ENCODE measurements at places on chromosomes 3 and 15.
A peak's percentile ranks its signal among the peaks of the same experiment; 100 is the strongest.

DNA sequence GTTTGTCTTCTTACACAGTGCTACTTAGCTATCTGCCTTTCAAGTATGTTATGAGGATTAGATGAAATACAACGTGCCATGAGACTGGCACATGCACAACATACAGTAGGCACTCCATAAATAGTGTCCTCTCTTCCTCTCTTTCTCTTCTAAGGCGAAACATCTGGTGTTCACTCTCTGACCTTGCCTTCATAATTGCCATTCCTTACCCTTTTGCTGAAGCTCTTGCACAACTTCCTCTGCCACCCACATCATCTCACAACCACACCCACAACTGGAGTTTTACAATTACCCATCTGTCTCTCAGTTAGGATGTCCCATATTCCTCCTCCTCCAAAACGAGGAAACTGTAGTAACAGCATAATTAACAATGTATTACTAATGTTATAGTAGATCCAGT lies 26.4 kb upstream of the ACP3 start:
- DNase-seq, result no peak

GRCh38 chr3:25385807-25386460 lies 42.1 kb upstream of the RARB start:
- DNase-seq, result no peak

DNA sequence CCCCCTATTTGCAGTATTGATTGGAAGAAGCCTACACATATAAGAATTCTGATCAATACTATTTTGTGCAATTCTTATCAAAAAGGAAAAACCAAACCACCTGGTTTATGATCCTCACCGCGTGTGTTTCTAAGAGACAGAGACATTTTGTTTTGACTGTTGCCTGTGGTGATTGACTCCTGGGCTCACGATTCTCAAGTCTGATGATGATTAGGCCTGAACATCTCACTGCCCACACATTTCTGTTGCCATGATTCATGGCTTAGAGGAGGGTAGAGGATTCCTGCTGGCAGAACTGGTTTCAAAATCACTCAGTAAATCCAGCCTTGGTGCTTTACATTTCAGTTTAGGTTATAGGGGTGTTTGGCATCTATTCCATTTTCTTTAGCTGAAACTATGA lies 88.3 kb upstream of the UBE3A start:
- no peak for DNase-seq

GRCh38 chr15:94306700-94307650 lies 75.6 kb downstream of the MCTP2 start:
- DNase-seq, result no peak

GRCh38 chr3:45773072-45773471 lies 23.3 kb downstream of the SLC6A20 start:
- no peak for DNase-seq

GRCh38 chr3:5021116-5022092 lies 42.2 kb downstream of the BHLHE40 start:
- DNase-seq, result no peak

- no peak for DNase-seq
Measured at GRCh38 chr3:186413615-186414415, 51.8 kb upstream of the DGKG start.

DNA sequence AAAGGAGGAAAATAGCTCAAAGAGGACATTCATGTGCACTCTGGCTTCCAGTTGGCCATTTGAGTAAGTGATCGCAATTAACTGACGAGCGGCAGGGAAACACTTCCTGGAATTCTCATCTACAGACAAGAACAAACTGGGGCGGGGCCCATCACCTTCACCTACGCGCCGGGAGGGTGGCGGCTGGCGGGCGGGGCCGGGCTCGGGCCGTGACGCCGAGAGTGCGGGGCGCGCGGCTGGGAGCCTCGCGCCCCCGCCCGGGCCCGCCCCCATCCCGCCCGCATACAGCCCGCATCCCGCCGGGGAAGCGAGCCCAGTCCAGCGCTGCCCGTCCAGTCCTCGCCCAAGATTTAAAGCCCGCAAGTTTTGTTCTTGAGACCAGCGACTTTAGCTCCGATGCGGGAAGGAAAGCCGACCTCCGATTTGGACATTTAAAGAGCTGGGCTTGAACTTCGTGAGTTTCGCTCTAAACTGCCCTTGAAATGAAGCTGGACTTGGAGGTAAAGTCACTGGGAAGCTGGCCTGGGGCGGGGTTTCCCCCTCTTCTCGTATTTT lies at the start of gene B3GNT5:
Gene B3GNT5, plus strand, starts transcription at position 281 of the 555 bp plus-strand sequence. CDS start 16,546 bp downstream, outside the sequence.
- peak; percentile 82 for DNase-seq

- no peak for DNase-seq
Measured at GRCh38 chr3:49276475-49277382, at the start of gene C3orf62. Gene C3orf62 (minus strand): TSS chr3:49277232. CDS start chr3:49276872, 360 bp downstream.

GRCh38 chr3:111303760-111304159 lies 232.1 kb downstream of the NECTIN3 start:
- DNase-seq, result no peak

- peak; percentile 12 for DNase-seq
Measured at GRCh38 chr3:13091898-13092611, 18.8 kb upstream of the IQSEC1 start.

DNA sequence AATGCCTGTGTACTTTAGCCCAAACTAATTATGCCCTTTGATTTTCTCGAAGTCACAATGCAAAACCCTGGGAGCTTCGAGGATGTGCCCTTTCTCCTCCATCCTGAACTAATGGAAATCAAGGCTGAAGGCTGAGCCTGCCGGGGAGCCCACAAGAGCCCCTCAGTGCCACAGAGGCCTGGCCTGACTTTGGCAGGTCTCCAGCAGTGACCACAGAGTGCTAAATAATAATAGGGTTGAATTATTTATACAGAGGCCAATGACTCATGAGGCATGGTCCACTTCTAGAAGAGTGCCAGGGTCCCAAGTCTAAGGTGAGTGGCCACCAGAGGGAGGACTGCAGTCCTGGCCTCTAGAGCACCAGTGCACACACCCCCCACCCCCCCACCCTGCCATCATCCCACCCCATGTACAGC lies 19.1 kb upstream of the GLCE start:
- DNase-seq, result no peak

GRCh38 chr3:15591242-15591641 lies 10.1 kb downstream of the HACL1 start:
- no peak for DNase-seq

DNA sequence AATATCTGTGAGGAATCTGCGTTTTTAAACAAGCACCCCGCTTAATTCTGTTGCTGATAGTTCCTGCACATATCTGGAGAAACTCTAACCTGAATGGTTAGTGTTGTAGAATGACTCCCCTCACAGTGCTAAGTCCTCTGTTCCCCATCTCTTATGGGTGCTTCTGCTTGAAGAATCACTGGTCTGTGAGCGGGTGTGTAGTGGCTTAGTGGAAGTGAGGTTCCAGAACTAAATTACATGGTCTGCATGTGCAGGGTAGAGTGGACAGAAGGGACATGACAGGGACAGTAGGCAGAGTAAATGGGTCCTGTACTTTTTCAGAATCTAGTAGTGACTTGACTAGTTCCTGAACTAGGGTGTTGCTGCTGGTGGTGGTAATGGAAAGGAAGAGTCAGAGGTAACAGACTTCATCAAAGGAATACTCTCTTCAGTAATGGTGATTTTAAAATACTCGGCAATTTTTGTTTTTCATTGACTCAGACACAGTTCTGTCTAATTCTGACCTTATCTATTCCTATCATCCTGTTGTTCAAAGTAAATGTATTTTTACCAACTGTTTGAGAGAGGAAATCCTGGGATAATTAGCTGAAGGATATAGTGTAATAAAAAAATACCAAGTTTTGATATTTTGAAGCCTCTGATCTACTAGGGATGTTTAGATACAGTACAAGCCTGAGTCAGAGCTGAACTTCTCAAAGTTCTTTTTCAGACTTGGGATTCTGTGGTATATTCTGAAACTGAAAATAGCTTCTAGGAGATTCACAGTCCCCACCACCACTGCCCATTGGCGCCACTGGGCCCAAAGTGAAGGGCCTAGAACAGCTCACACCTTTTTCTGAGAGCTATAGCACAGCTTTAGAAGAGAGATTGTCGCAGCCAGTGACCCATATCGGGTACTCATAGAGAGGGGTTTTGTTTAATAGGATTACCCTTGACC lies 55.5 kb downstream of the FNDC3B start:
- no peak for DNase-seq

GRCh38 chr3:171266740-171267073 lies 193.5 kb downstream of the TNIK start:
- no peak for DNase-seq

GRCh38 chr3:11481556-11481955 lies 162.2 kb downstream of the VGLL4 start:
- DNase-seq, result no peak

GRCh38 chr15:70795311-70795665 lies 31.9 kb upstream of the UACA start:
- DNase-seq, result no peak

DNA sequence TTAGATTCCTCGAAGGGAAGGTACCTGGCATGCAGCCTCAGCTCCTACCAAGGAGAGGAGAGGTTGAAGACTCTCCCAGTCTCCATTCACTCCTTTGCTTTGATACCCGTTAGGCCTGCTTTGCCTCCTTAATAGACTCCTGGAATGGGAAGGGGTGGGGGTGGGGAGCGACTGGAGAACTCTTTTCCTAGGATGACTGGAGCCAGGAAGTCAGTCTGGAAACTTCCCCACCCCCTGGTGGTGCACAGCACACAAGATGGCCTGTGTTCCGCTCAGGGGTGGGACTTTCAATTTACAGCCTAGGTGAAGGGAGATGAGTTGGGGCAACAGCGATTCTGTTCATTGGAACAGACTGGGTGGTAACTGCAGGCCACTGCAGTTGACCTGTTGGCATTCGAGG lies 21.4 kb upstream of the CELF6 start:
- DNase-seq, result peak; percentile 8

- no peak for DNase-seq
Measured at GRCh38 chr3:2523281-2523836, 424.7 kb downstream of the CNTN4 start.

GRCh38 chr3:82637574-82637973 lies 876.1 kb upstream of the GBE1 start:
- DNase-seq, result no peak

DNA sequence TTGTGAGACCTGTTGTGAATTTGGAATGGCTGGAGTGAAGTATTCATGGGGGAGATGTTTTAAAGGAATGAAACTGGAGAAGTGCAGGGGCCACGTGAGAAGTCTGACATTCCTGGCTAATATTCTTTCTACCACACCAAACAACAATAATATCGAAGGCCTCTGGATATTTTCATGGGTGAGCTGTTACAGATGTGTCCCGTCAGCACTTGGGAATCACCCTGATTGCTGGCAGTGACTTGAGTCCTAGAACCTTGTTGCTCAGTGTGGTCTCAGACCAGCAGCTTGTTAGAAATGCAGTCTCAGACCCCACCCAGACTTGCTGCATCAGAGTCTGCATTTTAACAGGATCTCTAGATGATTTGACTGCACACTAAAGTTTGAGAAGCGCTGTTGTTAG lies 113.8 kb downstream of the ITPR1 start:
- no peak for DNase-seq

DNA sequence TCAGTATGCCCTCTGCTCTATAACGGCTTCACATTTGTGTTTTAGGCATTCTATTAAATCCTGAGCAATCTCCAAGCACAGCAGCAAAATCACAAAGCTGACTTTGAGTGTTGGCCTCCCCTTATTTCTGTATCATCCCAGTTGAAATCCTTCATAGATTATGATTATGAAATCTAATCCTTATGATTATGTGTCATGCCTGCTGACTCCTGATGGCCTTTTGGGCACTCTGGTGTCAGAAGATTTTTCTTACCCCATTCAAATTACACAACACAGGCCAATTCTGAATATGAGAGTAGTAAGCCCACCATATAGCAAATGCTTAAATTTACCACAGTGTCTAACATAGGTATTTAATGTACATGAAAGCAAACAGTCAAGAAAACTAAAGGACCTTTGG lies 34.3 kb downstream of the CDV3 start:
- no peak for DNase-seq

GRCh38 chr3:127915115-127915936 lies at the start of gene KBTBD12:
Gene KBTBD12 (plus strand): TSS chr3:127915232. CDS start chr3:127923062, 7,830 bp downstream.
- DNase-seq, result no peak

DNA sequence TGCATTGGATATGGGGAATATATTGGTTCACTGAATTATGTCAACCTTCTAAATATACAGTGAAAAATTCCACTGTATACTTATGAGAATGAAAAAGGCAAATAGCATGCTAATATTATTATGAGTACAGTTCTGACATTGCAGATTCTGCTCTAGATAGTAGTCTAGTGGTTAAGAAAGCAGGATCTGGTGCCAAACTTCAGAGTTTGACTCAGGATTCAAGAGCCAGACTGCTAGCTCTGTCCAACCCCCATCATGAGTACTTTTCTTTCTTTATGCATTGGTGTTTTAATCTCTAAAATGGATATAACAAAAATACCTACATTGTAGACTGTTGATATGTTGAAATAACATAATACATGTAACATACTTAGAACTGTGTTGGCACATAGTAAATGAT lies 57.3 kb upstream of the PLSCR4 start:
- no peak for DNase-seq

GRCh38 chr15:38668898-38669391 lies 104.3 kb upstream of the RASGRP1 start:
- no peak for DNase-seq

DNA sequence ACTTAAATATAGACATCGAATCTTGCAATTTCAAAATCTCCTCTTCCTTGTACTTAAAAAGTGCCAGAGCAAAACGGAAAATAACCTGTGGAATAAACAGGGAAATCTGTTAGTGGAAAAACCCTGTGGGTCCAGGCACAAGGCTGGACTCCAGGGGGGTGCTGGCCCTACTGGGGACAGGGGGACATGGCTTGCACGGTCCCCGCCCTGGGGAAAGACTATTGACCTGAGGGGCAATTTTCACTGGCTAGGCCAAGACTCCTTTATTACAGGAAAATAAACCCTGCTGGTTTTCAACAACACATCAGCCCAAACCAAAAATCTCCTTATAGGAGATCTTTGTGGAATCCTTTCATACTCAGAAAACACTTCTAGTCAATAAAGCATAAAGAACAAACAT lies 75.9 kb downstream of the TBC1D2B start:
- DNase-seq, result no peak

DNA sequence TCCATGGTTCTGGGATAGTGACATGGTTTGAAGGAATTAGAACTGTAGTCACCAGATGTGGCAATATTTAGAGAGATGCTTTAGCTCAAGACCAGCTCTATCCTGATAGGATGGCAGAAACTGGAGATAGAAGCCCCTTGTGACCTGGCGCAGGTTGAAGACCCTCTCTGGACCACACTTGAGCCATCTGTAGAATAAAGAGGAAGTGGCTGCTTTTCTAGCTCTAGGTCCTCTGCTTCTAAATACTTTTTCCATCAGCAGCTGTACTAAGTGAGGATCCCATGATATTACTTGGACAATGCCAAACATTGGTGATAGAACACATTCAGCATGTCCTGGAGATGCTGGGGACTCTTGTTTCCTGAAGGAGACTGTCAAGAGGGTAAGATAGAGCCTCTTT lies 172.6 kb downstream of the PDCD6IP start:
- no peak for DNase-seq
